ENCODE measurements at places on chromosomes 12 and 14.

DNA sequence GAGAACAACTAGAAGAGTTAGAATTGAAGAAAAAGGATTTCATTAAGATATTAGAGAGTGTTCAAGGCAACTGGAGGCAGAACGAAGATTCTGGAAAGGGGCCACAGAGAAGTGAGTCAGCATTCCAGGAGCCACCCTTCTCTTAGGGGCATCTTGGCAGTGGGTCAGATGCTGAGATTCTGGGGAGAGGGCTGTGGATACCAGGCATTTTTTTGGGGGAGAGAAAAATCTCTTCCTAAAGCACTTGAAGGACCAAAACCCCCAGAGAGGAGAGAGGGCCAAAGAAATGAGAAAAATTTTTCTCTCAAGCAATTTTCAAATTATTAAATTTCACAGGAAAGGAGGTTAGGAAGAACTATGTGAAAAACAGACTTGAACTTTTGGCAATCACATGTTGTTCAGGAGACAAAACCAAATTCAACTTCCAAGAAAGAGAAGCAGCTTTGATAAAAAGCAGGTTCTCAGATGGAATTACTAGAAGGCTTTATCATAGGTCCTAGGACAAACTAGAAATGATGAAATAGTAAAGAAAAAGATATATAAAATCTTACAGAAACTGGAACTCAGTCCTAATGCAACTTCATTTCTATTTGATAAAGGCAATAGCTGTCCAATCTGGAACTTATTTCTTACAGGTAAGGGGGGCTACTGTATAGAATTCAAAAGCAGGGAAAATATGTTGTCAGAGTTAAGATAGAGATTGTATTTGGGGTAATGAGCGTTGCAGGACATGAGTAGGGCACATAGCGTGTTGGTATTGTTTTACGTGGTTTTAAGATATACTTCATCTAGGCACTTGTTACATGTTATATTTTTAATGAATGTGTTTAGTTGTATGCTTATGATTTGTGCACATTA, 1.1 kb upstream of the CLEC2D start:
- DNase-seq: no peak

- DNase-seq: no peak
These were observed 178.1 kb upstream of the DDHD1 start for GRCh38 chr14:53331247-53331646.

DNA sequence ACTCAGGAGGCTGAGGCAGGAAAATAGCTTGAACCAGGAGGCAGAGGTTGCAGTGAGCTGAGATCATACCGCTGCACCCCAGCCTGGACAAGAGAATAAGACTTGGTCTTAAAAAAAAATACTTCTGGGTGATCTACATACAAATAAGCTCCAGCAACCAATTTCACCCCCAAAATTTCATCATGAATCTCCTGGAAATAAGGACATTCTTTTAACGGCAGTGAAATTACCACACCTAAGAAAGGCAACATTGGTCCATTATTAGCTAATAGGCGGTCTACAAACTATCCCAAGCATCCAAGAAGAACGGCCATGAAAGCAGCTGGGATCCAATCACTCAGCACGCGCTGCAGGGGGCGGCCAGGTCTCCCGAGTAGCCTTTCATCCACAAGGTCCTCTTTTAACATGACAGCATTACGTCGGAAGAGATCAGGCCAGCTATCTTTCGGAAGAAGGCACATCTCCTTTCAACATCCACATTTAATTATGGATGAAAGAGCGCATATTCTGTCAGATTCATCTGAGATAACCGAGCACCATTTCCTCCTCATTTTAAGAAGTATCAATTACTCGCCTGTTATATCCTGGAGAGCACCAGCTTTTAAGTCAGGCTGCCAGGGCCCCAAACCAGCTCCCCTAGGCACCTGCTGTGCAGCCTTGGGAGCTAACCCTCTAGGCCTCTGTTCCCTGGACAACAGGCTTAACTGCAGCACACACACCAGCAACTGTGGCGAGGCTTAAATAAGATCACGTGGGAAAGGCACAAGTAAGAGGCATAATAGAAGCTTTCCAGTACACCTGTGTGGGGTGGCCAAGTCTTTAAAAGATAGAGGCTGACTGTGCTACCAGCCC, 4.2 kb downstream of the SLC15A4 start:
- no peak for DNase-seq

DNA sequence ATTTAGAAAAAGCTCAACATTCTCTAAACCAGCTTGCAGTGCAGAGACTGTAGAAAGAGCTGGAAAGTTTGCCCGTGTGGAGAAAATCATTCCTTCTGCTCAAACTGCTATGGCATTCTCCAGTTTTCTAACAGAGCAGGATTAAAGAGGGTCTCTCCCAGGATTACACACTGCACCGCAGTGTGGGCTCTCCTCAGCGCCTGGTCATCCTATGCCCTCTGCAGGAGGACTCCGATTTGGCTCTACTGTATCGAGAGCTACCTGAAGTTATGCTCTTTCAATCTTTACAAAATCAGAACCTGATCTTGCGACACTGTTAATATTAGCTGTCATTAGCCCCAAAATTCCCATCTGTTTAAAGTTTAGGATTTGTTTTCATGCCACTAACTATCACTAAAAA, 33.0 kb downstream of the BHLHE41 start:
- DNase-seq: no peak

DNA sequence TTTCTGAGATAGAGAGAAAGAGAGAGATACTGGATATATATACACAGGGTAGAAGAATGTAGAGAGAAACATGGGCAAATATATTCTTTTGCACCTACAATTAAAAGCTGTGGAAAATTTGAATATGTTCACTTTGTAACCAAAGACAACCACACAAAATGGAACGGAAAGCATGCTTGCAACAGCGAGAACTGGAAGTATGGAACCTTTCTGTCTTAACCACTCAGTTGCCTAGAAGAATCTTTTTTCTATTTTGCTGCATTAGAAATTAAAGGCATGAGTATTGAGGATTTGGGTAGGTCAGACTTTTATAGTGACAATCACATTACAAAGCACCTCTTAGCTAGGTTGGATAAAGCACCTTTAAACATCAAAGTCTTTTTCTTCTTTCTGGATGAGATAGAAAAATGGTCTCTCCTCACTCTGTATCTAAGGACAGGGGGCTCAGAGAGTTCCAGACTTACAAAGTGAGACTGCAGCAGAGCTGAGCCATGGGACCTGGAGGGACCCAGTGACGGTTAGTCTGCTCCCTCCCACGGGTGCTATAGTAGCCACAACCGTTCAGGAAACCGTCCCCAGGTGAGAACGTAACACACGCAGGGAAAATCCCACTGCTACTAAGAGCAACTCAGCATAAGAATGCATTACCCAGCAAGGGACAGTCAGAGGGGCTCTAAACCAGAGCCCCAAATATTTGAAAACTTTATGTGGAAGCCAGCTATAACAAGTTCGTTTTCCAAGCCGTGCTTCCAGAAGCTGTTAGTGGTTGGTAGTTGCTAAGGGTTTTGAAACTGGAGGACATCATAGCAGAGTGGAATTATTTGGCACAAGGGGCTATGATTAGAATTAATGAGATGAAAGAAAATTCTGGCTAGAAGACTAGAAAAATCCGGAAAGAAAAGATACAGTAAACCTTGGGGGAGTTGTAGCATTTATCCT, 97.1 kb downstream of the DAD1 start:
- no peak for DNase-seq

All from activated CD8-positive, alpha-beta memory T cell treated with anti-CD3 and anti-CD28 coated beads for 1 hour (primary cell).